ENCODE measurements at places on chromosomes 1 and 21.

- DNase-seq, result no peak
These were observed 49.1 kb upstream of the ZBTB40 start for GRCh38 chr1:22402356-22403053.

DNA sequence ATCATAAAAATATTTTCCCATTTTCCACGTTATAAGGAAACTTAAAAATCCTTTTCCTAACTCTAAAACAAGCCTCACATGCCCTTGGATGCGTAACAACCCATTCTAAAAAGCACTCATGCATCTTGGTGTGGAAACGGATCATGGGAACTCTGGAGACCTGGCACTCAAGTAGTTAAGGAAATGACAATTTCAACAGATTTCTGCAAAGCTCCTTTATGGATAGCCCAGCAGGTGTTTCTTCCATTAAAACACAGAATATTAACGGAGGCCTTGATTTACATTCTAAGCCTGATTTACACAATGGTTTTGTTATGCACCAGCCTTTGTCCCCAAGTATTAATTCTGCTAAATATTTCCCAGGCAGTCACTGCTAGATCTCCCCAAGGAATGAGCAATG is 12.9 kb downstream of the PARS2 start:
- DNase-seq, result no peak

- no peak for DNase-seq
These were observed 98.2 kb downstream of the ATP1A1 start for GRCh38 chr1:116471241-116471640.

DNA sequence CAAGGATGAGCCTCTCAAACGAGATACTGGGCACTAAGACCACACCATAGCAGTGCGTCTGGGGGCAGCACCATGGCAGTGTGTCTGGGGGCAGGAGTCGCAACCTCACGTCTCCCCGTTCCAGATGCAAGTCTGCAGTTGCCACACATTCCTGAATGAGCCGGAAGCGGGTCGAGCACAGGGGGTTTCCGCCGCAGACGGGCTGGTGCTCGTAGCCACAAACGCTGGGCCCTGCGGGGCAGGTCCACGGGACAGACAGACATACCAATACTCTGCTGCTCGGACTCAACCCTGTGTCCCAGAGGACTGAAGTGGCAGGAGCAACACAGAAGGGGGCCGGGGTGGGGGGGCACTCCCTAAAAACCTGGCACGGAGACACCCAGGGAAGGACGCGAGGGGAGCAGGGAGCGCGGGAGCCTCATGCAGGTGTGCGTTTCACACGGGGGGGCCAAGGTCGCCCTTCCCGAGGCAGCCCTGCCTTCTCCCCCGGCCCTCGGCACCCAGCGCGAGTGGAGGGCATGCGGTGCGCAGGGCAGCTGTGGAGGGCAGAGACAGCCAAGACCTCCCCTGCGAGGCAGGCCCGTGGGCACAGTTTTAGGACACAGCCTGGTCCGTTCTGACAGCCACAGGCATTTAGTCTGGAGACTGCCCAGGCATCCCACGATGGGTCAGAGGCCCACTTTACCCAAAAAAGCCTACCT is 24.5 kb downstream of the PTTG1IP start:
- no peak for DNase-seq

GRCh38 chr1:193185901-193186731 is at the start of gene B3GALT2:
B3GALT2 (minus strand) TSS chr1:193186613; CDS start chr1:193181562, 5,051 bp downstream.
- peak; percentile 48 for DNase-seq

GRCh38 chr1:160789702-160790611 is 6.0 kb upstream of the LY9 start:
- no peak for DNase-seq
